ENCODE measurements at places on chromosomes 6 and 20.

GRCh38 chr20:16189371-16189770 is 383.9 kb downstream of the KIF16B start:
- no peaks in the 10 kb centered on the region for H3K36me3 ChIP-seq
- H3K27me3 ChIP-seq: no peaks in the 10 kb centered on the region
- no peaks in the 10 kb centered on the region for H3K4me1 ChIP-seq
- no peak overlapping the region for H3K4me3 ChIP-seq

- peaks cover 25% of the 10 kb centered on the region for H3K36me3 ChIP-seq
- DNase-seq: no peak
- H3K27ac ChIP-seq: no peak overlapping the region
- no peaks in the 10 kb centered on the region for H3K27me3 ChIP-seq
These were observed 3.6 kb upstream of the MTFR2 start for GRCh38 chr6:136253734-136254133.

- DNase-seq: no peak
- H3K27me3 ChIP-seq: no peaks in the 10 kb centered on the region
- no peaks in the 10 kb centered on the region for H3K36me3 ChIP-seq
- no peak overlapping the region for H3K27ac ChIP-seq
These were observed 47.6 kb downstream of the ALDH8A1 start for GRCh38 chr6:134902074-134902861.

GRCh38 chr6:64010010-64010409 is 374.4 kb downstream of the PHF3 start:
- H3K4me3 ChIP-seq: no peak overlapping the region
- no peaks in the 10 kb centered on the region for H3K27me3 ChIP-seq
- H3K4me1 ChIP-seq: no peaks in the 10 kb centered on the region
- no peak for DNase-seq

GRCh38 chr20:41594514-41595322 is 23.5 kb downstream of the CHD6 start:
- H3K27ac ChIP-seq: no peak overlapping the region
- H3K36me3 ChIP-seq: peaks cover 39% of the 10 kb centered on the region
- no peak overlapping the region for H3K4me3 ChIP-seq

- no peaks in the 10 kb centered on the region for H3K27me3 ChIP-seq
- H3K27ac ChIP-seq: peak overlapping the region; percentile 37
- DNase-seq: no peak
- H3K36me3 ChIP-seq: peaks cover 7% of the 10 kb centered on the region
- H3K4me1 ChIP-seq: peaks cover 45% of the 10 kb centered on the region
These were observed 2.2 kb downstream of the CENPB start for GRCh38 chr20:3784216-3784853.

- peaks cover 2% of the 10 kb centered on the region for H3K36me3 ChIP-seq
- DNase-seq: no peak
- peaks cover 46% of the 10 kb centered on the region for H3K4me1 ChIP-seq
- H3K27ac ChIP-seq: peak overlapping the region; percentile 95
- peak overlapping the region; percentile 64 for H3K4me3 ChIP-seq
- H3K27me3 ChIP-seq: no peaks in the 10 kb centered on the region
These were observed 105.4 kb upstream of the ESR1 start for GRCh38 chr6:151701911-151702562.

GRCh38 chr6:131792091-131792496 is 15.7 kb upstream of the ENPP1 start:
- DNase-seq: no peak
- no peaks in the 10 kb centered on the region for H3K36me3 ChIP-seq
- no peak overlapping the region for H3K4me3 ChIP-seq
- no peaks in the 10 kb centered on the region for H3K4me1 ChIP-seq

- no peaks in the 10 kb centered on the region for H3K36me3 ChIP-seq
- no peaks in the 10 kb centered on the region for H3K4me1 ChIP-seq
- DNase-seq: no peak
- no peaks in the 10 kb centered on the region for H3K27me3 ChIP-seq
These were observed 387.1 kb downstream of the THBS2 start for GRCh38 chr6:168866534-168866933.

DNA sequence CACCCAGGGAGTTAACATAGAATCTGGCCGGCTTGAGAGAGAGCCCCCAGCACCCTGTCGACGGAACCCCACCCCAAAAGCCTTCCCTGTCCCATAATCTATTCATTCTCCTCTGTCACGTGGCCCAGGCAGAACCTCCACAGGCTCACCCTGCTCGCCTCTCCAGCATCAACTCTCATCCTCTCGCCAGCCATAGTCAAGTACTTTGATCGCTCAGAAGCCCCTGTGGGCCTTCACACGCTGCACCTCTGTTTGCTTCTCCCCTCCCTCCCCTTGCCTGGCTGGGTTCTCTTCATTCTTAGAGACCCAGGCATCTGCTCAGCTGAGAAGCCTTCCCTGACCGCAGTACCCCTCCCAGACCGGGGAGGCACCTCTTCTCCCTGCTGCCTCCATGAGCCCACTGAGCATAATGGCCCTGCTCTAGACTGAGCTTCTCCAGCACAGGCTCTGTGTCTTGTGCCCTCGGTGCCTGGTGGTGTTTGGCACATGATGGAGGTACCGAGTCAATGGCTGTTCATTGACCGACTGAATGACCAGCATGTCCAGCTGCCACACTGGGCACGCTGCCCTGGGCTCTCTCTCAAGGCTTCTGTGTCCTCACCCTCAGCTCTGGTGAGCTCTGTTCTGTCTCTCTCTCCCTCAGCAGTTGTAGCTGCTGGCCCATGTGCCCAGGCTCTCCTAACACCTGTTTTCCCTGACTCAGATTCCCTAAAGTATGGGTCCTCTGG is 33.7 kb downstream of the PKIG start:
- no peaks in the 10 kb centered on the region for H3K27me3 ChIP-seq
- H3K36me3 ChIP-seq: peaks cover 92% of the 10 kb centered on the region
- H3K27ac ChIP-seq: peak overlapping the region; percentile 80

GRCh38 chr20:14672066-14672465 is 334.7 kb upstream of the FLRT3 start:
- no peak for DNase-seq
- H3K27me3 ChIP-seq: peaks cover 2% of the 10 kb centered on the region
- no peaks in the 10 kb centered on the region for H3K4me1 ChIP-seq
- no peak overlapping the region for H3K27ac ChIP-seq
- no peaks in the 10 kb centered on the region for H3K36me3 ChIP-seq

DNA sequence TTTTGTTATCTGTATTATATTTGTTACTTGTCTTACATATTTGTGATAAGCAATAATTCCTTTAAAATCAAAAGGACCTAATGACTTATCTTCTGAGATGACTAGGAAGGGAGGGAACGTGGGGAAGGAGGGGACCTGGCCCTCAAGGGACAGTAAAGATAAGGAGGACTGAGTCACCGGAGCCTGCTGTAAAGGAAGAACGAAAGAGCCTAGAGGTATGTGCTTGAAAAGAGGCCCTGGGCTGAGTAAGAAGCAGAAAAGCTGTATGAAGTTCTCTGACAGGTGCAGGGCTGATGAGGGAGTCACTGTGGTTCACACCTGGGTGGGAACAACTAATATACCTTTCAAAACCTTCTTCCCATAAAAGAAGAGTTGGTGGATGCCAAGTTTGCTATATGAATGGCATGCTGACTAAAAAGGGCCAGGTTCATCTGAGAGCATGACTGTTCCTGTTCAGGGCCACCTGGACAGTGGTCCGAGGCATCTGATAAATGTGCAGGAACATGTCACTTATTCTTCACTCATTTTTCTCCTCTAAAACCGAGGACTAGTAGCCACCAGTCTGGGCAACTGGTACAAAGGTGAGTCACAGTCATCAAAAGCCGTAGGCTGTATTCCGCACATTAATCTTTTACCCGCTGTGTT is 111.3 kb downstream of the TNFAIP3 start:
- H3K4me3 ChIP-seq: no peak overlapping the region
- DNase-seq: no peak
- H3K36me3 ChIP-seq: no peaks in the 10 kb centered on the region
- H3K27ac ChIP-seq: no peak overlapping the region
- peaks cover 10% of the 10 kb centered on the region for H3K4me1 ChIP-seq

DNA sequence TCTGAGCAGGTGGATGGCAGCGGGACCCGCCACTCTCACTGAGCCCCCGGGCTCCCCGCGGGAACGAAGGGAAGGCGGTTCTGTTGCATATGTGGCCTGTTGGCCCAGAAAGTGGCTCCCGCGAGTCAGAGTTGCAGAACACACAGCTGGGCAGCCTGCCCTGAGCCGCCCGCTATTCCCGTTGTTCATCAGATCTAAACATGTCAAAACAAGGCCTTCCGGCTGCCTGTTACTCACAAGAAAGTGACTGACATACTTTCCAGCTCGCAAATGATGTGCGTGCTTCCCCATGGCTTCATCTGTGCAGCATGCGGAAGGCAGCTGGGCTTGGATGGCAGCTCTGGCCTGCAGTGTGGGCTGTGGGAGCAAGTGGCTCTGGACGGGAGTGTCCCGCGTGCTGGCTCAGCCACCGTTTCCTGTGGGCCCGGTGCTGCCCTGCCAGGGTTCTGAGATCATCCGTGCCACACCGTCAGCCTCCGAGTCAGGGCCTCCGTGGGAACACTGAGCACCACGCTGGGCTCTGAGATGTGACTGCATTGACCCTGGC is 227.3 kb downstream of the ERMARD start:
- H3K36me3 ChIP-seq: no peaks in the 10 kb centered on the region
- H3K27ac ChIP-seq: no peak overlapping the region
- no peak overlapping the region for H3K4me3 ChIP-seq
- H3K4me1 ChIP-seq: no peaks in the 10 kb centered on the region

GRCh38 chr20:1722513-1723050 is 65.0 kb upstream of the SIRPG start:
- no peak overlapping the region for H3K27ac ChIP-seq
- H3K4me1 ChIP-seq: peaks cover 15% of the 10 kb centered on the region
- H3K36me3 ChIP-seq: peaks cover 2% of the 10 kb centered on the region
- no peak for DNase-seq

- peaks cover 24% of the 10 kb centered on the region for H3K36me3 ChIP-seq
- H3K4me3 ChIP-seq: no peak overlapping the region
- H3K27ac ChIP-seq: peak overlapping the region; percentile 75
- DNase-seq: no peak
These were observed 282.1 kb downstream of the UST start for GRCh38 chr6:149028767-149029405.

DNA sequence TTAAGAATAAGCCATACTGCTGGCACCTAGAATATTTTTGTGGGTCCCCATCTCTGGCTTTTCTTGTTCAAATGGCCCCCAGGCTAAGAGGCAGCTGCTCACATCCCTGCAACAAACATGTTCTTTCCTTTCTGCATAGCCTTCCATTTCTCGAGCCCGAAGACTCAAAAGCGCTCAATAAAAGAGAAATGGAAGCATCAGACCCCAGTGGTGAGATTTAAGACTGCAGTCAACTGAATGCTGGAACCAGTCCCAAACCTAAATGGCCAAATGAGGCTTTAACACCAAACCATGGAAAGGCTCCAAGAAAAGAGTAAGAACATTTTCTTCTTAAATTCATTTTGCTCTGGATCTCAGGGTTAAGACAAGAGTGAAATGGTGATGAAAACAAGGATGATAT is 122.1 kb upstream of the TRAF3IP2 start:
- no peaks in the 10 kb centered on the region for H3K27me3 ChIP-seq
- no peak for DNase-seq
- no peaks in the 10 kb centered on the region for H3K36me3 ChIP-seq
- no peak overlapping the region for H3K4me3 ChIP-seq
- no peak overlapping the region for H3K27ac ChIP-seq

DNA sequence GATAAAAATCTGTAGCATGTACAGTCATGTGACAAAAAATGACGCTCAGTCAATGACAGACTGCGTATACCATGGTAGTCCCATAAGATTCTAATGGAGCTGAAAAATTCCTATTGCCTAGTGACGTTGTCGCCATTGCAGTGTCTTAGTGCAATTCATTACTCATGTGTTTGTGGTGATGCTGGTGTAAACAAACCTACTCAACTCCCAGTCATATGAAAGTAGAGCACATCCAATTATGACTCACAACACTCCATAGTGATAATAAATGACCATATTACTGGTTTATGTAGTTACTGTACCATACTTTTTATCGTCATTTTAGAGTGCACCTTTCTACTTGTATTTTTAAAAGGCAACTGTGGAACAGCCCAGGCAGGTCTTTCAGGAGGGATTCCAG is 45.0 kb downstream of the TFAP2A start:
- DNase-seq: no peak
- no peaks in the 10 kb centered on the region for H3K36me3 ChIP-seq
- H3K4me3 ChIP-seq: no peak overlapping the region
- H3K27me3 ChIP-seq: no peaks in the 10 kb centered on the region
- H3K27ac ChIP-seq: no peak overlapping the region

GRCh38 chr6:107843400-107843799 is 19.3 kb upstream of the SCML4 start:
- peaks cover 12% of the 10 kb centered on the region for H3K4me1 ChIP-seq
- no peak for DNase-seq
- no peak overlapping the region for H3K4me3 ChIP-seq
- peaks cover 4% of the 10 kb centered on the region for H3K27me3 ChIP-seq
- no peaks in the 10 kb centered on the region for H3K36me3 ChIP-seq

GRCh38 chr6:19994909-19995308 is 157.7 kb downstream of the ID4 start:
- H3K36me3 ChIP-seq: no peaks in the 10 kb centered on the region
- DNase-seq: no peak
- H3K4me3 ChIP-seq: no peak overlapping the region
- no peaks in the 10 kb centered on the region for H3K27me3 ChIP-seq
- H3K27ac ChIP-seq: no peak overlapping the region

DNA sequence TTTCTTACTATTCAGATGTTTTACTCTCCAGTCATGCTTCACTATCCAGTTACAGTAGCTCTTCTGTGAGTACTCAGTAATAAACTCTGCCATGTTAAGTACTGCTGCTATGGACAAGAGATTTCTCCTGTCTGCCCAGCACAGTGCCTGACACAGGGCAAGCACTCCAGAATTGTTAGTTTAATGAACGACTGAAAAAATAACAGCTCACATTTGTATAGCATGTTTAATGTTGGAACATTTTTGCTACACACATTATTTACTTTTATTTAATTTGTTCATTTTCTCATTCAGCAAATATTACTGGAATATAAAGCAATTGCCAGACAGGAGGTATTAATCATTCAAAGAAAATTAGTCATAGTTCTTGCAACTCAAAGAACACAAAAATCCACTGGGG is 142.6 kb upstream of the HMGN3 start:
- H3K4me3 ChIP-seq: no peak overlapping the region
- H3K27ac ChIP-seq: no peak overlapping the region
- no peaks in the 10 kb centered on the region for H3K4me1 ChIP-seq
- H3K36me3 ChIP-seq: no peaks in the 10 kb centered on the region
- peaks cover 3% of the 10 kb centered on the region for H3K27me3 ChIP-seq

DNA sequence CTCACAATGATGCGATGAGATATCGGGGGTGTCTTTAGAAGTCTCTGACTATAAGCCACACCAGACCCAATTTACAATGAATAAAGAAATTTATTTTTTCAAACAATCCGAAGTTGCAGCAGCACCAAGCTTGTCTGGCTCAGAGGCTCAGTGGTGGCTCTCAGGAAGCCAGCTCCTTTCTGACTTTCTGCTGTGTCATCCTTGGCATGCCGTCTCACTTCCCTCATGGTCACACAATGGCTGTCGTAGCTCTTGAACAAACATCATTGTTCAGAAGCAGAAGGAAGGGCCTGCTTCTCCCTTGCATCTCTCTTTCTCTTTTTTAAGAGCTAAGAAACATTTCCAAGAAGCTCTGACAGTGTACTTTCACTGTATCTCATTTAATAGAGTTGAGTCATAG is 299.0 kb downstream of the DOK5 start:
- H3K36me3 ChIP-seq: no peaks in the 10 kb centered on the region
- H3K4me3 ChIP-seq: no peak overlapping the region
- H3K27ac ChIP-seq: no peak overlapping the region
- no peaks in the 10 kb centered on the region for H3K4me1 ChIP-seq
- no peaks in the 10 kb centered on the region for H3K27me3 ChIP-seq
- no peak for DNase-seq

GRCh38 chr6:166657531-166657930 is 30.5 kb upstream of the RPS6KA2 start:
- H3K27me3 ChIP-seq: peaks cover 26% of the 10 kb centered on the region
- H3K4me3 ChIP-seq: peak overlapping the region; percentile 20
- no peaks in the 10 kb centered on the region for H3K36me3 ChIP-seq

Data from activated B cell treated with CpG ODN at 0.5 μM for 24 hours (primary cell).